HuH-7.5 (cell line): ENCODE measurements at places on chromosomes 7 and 10.

- DNase-seq, result no peak
Observed at GRCh38 chr7:70097645-70098044, 499.4 kb downstream of the AUTS2 start.

GRCh38 chr7:368651-369475 lies 78.9 kb downstream of the FOXL3 start:
- DNase-seq, result no peak

DNA sequence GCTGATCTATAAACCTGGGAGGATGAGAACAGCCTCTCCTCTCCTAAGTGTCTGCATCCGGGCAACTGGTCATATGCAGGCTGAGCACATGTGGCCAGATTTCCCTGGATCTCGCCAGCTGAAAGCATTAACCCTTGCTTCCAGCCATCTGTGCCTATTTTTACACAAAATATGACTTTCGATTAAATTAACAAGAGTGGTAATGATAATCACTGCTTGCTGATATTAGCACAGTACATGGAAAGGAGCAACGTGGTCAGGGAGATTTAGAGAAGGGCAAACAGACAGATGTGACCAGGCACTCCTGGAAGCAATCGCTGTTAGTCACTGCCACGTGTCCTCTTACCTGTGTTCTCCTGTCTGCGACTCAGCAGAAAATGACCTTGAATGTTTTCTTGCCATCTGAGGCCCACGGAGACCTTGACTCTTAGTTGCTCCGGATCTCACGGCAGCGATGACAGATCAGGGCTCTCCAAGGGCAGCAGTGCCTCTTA lies 59.5 kb upstream of the NPTX2 start:
- DNase-seq, result no peak

GRCh38 chr10:53702489-53702888 lies 929.9 kb upstream of the MBL2 start:
- no peak for DNase-seq

GRCh38 chr7:47556511-47557180 lies 25.3 kb downstream of the TNS3 start:
- DNase-seq, result no peak

DNA sequence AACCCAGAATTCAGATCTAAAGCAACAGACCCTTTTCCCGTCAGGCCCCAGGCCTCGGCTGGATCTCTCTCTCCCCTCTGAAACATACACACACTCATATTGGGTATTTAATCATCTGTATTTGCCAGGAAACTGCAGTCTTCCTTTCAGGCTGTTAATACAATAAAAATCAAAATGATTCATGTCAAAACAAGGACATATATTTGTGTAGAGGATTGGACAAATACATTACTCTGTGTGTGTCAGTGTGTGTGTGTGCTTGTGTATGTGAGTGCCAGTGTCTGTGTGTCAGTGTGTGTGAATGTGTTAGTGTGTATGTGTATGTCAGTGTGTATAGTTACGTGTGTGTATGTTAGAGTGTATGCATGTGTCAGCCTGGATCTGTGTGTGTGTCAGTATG lies 90.8 kb downstream of the JCAD start:
- no peak for DNase-seq

GRCh38 chr7:151693140-151693539 lies 173.4 kb upstream of the RHEB start:
- DNase-seq, result no peak

DNA sequence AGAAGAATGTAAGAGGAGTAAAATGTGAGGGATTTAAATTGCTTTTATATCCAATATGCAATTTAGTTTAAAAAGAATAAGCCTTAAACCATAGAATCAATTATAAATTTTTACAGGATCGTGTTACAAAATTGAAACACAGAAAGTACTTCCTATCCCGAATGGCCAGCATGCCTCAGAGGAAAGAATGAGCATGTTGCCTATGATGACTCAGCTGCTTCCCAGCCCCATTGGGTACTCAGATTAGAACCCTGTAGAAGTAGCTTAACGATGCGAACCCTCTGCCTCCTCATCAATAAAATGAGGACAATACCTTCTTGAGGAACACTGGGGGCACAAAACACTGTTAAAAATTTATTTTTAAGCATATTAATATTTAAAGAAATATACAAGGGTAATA lies 113.4 kb upstream of the CDK1 start:
- DNase-seq, result no peak

GRCh38 chr7:17255926-17256325 lies 42.5 kb upstream of the AHR start:
- DNase-seq, result no peak

DNA sequence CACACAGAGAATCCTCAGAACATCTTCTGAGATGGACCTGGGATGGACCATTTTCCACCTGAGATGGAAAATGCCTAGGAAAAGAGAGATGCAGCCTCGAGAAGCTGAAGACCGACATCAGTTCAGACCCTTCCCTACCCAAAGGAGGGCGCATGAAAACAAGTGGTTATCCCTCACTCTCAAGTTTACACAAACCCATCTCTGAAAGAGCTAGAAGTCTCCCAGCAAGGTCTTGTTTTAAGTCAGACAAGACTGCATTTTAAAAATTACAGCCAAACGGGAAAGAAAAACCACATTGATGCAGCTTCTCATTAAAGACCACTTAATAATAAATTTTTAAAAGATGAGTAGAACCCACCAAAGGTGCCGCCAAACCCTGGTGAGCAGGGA lies 1.3 kb downstream of the RAPGEF5 start:
- DNase-seq, result no peak

GRCh38 chr7:112116894-112117293 lies 89.3 kb downstream of the DOCK4 start:
- DNase-seq, result no peak

- no peak for DNase-seq
Observed at GRCh38 chr10:1873661-1874315, 136.5 kb upstream of the ADARB2 start.

DNA sequence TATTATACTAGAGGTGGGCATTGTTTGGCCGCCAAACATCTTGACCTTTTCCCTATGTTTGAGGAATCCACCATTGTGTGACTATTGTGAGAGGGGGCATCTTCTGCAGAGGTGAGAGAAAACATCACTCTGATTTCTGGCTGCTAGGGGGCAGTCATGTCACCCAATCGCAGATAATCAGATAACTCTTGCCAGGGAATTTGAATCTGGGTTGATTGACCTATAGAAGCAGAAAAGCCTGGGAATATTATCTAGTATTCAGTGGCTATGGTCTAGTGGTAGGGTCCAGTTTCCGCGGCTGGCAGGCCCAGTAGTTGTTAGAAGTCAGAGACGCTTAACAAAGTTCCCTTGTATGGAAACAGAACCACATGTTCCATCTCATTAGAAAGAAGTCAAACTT lies 808.5 kb downstream of the PHTF2 start:
- no peak for DNase-seq

DNA sequence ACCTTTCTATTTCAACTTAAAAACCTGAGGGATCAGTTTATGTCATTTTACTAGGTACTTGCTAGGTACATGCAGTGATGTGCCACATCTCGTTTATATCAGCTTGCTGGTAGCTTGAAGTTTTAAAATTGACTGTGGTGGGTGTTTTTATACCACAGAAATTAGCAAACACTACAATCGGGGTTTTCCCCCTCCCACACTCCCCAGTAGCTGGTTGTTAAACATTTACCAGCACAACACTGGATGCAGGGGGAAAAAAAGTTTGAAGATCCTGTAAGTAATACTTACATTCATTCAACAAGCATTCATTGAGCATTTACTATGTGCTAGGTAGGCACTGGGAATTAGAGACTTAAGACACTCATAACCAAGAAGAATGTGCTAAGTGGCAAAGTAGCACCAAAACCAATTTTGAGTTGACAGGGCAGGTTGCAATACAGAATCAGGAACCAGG lies 32.6 kb downstream of the USP6NL start:
- no peak for DNase-seq

- no peak for DNase-seq
Observed at GRCh38 chr7:10798044-10798443, 175.6 kb upstream of the PHF14 start.

GRCh38 chr7:104779888-104780287 lies 234.1 kb upstream of the KMT2E start:
- no peak for DNase-seq

DNA sequence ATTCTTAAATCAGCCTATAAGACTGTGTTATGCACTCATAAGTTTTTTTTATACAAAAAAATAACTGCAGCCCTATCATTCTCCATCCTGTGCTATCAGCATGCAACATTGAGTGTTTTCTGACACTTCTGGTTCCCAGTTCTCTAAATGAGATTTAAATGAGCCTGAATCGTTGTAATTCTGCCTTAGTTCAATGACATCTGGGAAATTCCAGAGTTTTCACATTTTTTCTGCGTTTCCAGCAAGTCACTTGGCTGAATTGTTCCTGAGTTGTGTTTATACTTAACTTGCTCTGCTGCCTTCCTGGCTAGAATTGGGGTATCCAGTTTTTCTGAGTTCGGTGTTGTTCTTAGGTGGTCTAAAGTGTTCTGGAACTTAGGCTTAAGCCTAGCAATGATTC lies 636.1 kb upstream of the FZD8 start:
- no peak for DNase-seq

- DNase-seq, result no peak
Observed at GRCh38 chr7:153432063-153432462, 620.1 kb upstream of the DPP6 start.

GRCh38 chr10:132301371-132302330 lies 6.1 kb downstream of the STK32C start:
- no peak for DNase-seq

- DNase-seq, result no peak
Observed at GRCh38 chr7:108384716-108385483, 71.3 kb downstream of the NRCAM start.

GRCh38 chr7:885261-885892 lies 9.0 kb downstream of the GET4 start:
- DNase-seq, result no peak

DNA sequence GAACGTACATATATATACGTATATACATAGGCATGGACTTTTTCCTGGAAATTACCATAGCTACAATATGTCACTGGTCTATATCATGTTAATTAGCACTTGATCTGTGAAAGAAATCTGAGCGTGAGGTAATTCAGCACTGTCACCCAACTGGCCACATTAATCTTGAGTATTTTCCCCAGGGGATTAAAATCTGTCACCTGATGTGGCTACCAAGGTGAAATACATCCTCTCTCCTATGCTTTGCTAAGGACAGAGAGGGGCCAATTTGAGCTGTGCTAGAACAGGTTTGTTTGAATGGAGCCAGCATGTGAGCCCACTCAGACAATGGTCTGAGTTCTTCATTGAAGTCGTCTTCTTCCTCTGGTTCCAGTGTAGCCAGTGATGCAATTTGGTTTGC lies 33.3 kb downstream of the CYCS start:
- no peak for DNase-seq

- DNase-seq, result no peak
Observed at GRCh38 chr10:113997428-113997827, 46.2 kb upstream of the ADRB1 start.

- no peak for DNase-seq
Observed at GRCh38 chr10:33352175-33352574, 17.7 kb upstream of the NRP1 start.
